HCT116 (cell line): ENCODE measurements at places on chromosomes 11 and 22. TPM values are rescaled to one million over a fixed set of nuclear protein-coding genes. Genes with fewer than 3 reads are reported as not detected.

DNA sequence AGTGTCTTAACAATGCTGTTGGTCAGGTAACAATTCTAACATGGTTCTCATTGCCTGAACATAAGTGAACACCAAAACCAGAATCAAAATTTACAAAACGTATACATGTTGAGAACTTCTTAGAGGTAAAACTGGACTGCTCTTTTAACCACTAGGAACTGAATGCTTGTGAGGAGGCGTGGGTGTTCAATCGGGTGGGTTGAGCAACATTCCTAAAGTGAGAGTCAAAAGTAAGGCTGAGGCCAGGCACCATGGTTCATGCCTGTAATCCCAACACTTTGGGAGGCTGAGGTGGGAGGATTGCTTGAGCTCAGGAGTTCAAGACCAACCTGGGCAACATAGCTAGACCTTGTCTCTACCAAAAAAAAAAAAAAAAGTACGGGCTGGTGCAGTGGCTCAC, 11.5 kb downstream of the PPME1 start:
- H3K4me3 ChIP-seq = no peak overlapping the region
- H3K36me3 ChIP-seq = no peaks in the 10 kb centered on the region
- peaks cover 31% of the 10 kb centered on the region for H3K4me1 ChIP-seq
- no peak for DNase-seq
- no peak overlapping the region for H3K27ac ChIP-seq

- H3K4me3 ChIP-seq = no peak overlapping the region
- H3K27ac ChIP-seq = no peak overlapping the region
- peaks cover 5% of the 10 kb centered on the region; the same call in 1 of the 2 replicates for H3K4me1 ChIP-seq
- no peaks in the 10 kb centered on the region for H3K36me3 ChIP-seq
- DNase-seq = peak; percentile 10
Observed at GRCh38 chr11:78313181-78313795, 104.3 kb downstream of the GAB2 start.

GRCh38 chr22:43572710-43573109, 160.9 kb downstream of the MPPED1 start:
- DNase-seq = no peak
- H3K27ac ChIP-seq = no peak overlapping the region
- H3K27me3 ChIP-seq = peaks cover 81% of the 10 kb centered on the region
- no peaks in the 10 kb centered on the region for H3K4me1 ChIP-seq
- no peak overlapping the region for H3K4me3 ChIP-seq
- no peaks in the 10 kb centered on the region for H3K36me3 ChIP-seq

Gene EMID1
- 9.6 TPM for total RNA-seq

Gene OR51I1
- total RNA-seq = 23.1 TPM

DNA sequence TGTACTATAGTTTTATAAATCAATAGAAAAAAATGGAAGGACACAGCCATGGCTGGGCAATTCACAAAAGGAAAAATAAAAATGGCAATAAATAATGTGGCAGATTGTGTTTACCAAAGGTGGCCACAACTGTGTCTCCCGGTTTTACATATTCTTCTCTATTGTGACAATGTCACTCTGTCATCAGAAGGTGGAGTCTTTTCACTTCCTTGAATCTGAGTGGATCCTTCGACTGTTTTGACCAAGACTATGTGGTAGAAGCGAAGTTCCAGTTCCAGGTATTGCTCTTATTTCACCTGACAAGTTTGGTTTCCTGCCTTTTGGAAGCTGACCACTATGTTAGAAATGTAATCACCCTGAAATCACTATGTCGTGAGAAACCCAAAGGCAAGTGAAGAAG, 31.0 kb upstream of the HSD17B12 start:
- no peak overlapping the region for H3K27ac ChIP-seq
- H3K27me3 ChIP-seq = no peaks in the 10 kb centered on the region
- H3K36me3 ChIP-seq = no peaks in the 10 kb centered on the region
- peaks cover 6% of the 10 kb centered on the region; the same call in 1 of the 2 replicates for H3K4me1 ChIP-seq

DNA sequence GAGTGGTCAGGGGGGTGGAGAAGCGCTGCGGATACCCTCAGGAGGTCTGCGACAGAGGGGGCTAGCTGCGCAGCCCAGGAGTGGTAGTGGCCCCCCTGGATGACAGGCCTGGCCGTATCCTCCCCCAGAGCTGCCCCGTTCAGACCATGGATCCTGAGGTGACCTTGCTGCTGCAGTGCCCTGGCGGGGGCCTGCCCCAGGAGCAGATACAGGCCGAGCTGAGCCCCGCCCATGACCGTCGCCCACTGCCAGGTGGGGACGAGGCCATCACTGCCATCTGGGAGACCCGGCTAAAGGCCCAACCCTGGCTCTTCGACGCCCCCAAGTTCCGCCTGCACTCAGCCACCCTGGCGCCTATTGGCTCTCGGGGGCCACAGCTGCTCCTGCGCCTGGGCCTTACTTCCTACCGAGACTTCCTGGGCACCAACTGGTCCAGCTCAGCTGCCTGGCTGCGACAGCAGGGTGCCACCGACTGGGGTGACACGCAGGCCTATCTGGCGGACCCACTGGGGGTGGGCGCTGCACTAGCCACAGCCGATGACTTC, 505 bp downstream of the NUDT22 start:
- peak overlapping the region; percentile 95 for H3K27ac ChIP-seq
- peaks cover 20% of the 10 kb centered on the region for H3K4me1 ChIP-seq
- DNase-seq = no peak
- H3K4me3 ChIP-seq = peak overlapping the region; percentile 82

- no peaks in the 10 kb centered on the region for H3K36me3 ChIP-seq
- no peak overlapping the region for H3K27ac ChIP-seq
- DNase-seq = no peak
- no peak overlapping the region for H3K4me3 ChIP-seq
- H3K4me1 ChIP-seq = no peaks in the 10 kb centered on the region
Observed at GRCh38 chr22:17950651-17951214, 73.6 kb downstream of the MICAL3 start.

DNA sequence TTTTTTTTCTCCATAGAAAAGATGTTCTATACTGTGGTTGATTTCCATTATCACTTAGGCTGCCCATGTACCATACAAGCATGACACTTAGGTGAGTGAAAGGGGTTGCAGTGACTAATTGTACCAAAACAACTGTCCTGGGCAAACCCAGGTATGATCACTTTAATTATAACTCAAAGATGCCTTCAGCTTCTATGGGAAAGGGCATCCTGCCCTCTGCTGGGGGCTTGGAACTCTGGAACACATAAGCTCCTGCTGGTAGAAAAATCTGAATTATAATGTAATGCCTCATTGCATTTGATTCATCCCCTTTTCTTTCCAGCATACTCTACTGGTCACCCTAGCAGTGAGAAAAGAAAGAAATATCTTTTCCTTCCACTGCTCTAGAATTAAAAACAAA, 206.3 kb downstream of the DDX10 start:
- peaks cover 42% of the 10 kb centered on the region for H3K4me1 ChIP-seq
- no peak overlapping the region for H3K4me3 ChIP-seq
- H3K36me3 ChIP-seq = no peaks in the 10 kb centered on the region

GRCh38 chr11:35165030-35165422, 26.1 kb downstream of the CD44 start:
- H3K27ac ChIP-seq = peak overlapping the region; percentile 89
- peak overlapping the region; percentile 29 for H3K4me3 ChIP-seq
- no peaks in the 10 kb centered on the region for H3K36me3 ChIP-seq

Gene SAC3D1
- total RNA-seq = 36.9 TPM

Gene VPS26B
- total RNA-seq = 26.6 TPM

GRCh38 chr22:17232406-17232805, 13.2 kb upstream of the ADA2 start:
- no peaks in the 10 kb centered on the region for H3K27me3 ChIP-seq
- no peaks in the 10 kb centered on the region; the same call in 1 of the 2 replicates for H3K36me3 ChIP-seq
- H3K4me3 ChIP-seq = no peak overlapping the region
- no peak overlapping the region for H3K27ac ChIP-seq
